ENCODE measurements at places on chromosomes 6 and 20. TPM values are rescaled to one million over a fixed set of nuclear protein-coding genes. Genes with fewer than 3 reads are reported as not detected.

GRCh38 chr20:62692176-62692575 lies 16.5 kb upstream of the NTSR1 start:
- peak; percentile 62 for DNase-seq

DNA sequence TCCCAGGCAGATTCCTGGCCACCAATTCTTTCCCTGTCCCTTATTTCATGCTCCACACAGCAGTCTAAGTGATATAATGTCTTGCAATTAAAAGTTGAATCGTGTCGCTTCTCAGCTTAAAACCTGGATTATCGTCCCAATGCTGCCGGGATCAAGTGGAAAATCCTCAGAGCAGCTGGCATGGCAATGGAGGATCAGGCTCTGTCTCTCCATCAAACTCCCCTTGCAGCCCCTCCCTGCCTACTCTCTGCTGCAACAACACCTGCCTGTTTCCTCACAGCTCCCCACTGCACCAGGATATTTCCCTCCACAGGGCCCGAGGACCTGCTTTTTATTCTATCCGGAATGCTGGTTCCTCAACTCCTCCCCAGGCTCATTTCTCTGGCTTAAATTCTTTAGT lies 277.1 kb downstream of the SYNE1 start:
- no peak for DNase-seq

The CCN5 gene
- not detected for total RNA-seq

The TSPO2 gene
- total RNA-seq = not detected

The RNF182 gene
- 17.0 TPM for total RNA-seq

DNA sequence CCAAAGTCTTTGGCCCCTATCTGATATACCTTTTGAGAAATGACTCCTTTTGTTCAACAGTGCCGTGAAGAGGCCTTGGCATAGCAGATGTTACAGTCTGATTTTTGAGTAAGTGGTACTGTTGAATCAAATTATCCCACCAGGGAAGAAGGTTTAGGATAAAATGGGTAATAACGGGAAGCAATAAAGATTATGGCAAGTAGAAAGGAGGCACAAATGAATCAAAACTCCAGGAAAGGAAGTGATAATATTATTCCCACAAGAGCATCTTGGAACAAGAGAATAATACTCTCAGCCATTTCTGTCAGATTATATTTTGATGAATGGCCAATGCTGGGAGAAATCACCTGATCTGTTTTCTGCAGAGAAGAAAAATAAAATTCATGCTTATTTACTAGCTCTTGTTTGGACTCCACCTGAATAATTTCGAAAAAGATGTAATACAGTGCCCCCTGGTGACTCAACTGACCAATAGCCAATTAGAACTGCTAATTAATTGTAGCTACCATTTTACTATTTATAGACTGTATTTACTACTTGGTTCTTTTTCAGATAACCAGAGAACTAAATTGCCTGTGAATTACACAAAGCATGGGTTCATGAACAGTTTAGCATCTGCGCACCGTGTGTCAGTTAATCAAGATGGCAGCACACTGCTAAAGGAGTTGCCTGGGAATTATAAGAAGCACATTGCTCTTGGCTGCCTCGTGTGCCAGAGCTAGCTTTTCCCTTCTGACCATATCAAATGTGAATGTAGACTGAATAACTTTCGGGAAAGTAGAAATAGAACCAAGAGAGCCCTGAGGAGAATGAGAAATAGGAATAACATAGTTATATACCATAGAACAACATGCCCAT lies 78.5 kb upstream of the TRDN start:
- DNase-seq = peak; percentile 14

DNA sequence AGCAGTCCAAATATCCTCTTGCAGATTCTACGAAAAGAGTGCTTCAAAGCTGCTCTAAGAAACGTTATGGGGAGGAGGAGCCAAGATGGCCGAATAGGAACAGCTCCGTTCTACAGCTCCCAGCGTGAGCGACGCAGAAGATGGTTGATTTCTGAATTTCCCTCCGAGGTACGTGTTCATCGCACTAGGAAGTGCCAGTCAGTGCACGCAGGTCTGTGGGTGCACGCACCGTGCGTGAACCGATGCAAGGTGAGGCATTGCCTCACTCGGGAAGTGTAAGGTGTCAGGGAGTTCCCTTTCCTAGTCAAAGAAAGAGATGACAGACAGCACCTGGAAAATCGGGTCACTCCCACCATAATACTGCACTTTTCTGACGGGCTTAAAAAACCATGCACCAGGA lies 272.1 kb upstream of the DEFB115 start:
- DNase-seq = no peak

The PTPN1 gene
- total RNA-seq = 42.2 TPM

DNA sequence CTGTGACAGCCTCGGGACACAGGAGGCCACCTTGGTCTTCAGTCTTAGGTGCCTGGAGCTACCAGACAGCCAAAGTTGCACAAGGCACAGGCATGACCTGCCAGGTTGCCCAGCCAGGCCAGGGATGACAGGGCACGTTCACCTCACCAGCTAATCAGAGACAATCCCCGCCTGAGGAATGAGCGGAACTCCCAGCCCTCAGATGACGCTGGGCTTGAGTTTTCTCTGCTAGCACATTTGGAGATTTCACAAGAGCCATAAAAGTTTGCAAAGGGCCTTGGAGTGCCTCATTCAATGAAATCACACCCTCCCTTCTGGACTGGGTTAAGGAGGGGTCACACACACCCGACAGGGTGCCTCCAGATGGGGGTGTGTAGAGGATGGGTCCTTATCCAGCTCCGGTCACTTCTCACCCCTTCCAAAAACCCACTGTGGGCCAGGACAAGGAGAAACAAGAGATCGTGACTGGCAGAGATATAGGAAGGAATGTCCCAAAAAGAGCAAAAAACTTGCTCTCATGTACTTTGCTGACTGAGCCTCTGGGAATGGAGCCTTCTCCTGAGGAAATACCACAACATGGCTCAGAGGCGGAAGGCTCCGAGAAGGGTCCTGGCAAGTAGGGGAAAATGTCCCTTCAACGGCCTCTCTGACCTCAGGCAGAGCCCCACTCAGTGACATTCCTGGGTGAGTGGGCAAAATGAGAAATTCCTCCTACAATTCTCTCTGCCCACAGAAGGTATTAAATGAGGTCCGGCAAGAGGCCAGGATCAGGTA lies 121.6 kb downstream of the ISM1 start:
- no peak for DNase-seq

DNA sequence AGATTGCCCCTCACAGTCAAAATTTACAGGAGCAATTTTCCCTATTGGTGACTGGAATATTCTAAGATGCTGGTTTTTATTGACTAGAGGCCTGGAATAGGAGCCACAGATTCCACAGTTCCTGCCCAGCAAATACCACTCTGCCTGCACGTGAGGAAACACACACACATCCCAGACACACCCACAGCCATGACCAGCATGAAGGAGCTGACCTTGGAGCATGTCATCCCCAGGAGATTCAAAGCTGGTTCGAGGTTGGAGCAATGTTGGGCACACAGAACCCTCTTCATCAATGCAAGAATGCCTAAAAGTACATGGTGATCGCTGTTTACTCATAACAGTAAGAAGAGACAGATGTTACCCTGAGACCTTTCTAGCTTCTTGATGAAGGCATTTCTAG lies 244.6 kb upstream of the FOXQ1 start:
- no peak for DNase-seq

The MRPS18B gene
- 122 TPM for total RNA-seq

The ABHD16B gene
- total RNA-seq = not detected

DNA sequence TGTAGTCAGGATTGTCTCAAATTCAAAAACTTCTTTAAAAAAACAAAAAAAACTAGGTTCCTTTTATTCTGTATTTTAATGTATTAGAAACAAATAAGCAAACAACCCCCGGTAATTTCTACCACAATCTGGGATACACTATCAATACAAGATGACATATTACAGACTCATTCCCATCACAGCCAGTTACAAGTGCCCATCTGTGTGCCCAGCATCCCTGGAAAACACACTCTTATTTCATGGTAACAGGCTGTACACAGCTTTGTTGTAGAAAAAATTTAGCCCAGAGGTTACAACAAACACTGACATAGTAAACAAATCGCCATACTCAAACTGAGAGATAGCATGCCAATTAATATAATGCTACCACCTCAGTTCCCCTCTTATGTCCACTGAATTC lies 16.3 kb downstream of the HBS1L start:
- no peak for DNase-seq

GRCh38 chr20:32238483-32239425 lies 31.1 kb downstream of the POFUT1 start:
- no peak for DNase-seq

GRCh38 chr20:23205211-23205610 lies 119.1 kb upstream of the CD93 start:
- no peak for DNase-seq

GRCh38 chr6:33136310-33136900 lies 55.9 kb downstream of the COL11A2 start:
- no peak for DNase-seq

DNA sequence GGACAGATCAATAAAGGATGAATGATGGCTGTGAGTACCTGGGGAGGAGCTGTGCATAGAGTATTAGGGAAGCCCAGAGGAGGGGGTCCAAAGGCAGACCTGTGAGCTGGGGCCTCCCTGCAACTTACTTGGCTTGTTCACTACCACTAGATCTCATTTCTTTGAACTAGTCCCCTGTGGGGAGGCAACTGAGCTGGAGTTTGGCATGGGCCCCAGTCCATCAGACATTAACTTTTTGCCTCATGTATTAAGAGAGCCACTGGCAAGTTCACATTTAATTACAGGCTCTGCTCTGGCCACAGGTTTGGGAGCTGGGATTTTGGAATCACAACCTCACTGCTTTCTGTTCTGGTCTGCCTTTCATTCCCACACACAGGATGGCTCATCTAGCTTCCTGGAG lies 254.1 kb downstream of the PRL start:
- no peak for DNase-seq

The EBF4 gene
- 0.10 TPM for total RNA-seq

The FYN gene
- 46.9 TPM for total RNA-seq

DNA sequence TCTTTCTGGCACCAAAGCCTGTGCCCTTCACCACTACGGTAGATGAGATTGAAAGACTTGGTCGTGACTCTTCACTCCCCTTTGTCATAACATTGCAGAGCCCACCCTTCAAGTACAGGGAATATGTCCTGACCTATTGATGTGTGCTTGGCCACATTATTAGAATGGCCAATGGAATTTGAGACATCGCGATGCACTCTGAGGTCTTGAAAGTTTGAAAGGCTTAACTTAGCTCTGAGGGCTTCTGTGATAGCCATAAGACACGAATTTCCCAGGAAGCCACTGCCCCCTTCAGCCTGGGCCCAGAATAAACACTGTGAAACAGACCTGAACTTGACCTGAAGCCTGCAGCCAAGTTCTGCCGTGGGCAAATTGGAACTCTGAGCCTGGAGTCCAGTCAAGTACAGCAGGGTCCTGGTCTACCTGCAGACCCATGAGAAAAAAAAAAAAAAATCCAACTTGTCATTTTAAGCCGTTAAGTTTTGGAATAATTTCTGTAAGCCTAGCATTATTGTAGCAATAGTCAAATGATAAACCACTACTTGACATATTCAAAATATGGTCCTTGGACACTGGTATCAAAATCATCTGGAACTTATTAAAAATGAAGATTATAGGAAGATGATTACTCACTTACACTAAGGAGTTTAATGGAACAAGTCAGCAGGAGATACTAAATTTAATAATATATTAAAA lies 36.9 kb upstream of the TRAF3IP2 start:
- peak; percentile 78 for DNase-seq

DNA sequence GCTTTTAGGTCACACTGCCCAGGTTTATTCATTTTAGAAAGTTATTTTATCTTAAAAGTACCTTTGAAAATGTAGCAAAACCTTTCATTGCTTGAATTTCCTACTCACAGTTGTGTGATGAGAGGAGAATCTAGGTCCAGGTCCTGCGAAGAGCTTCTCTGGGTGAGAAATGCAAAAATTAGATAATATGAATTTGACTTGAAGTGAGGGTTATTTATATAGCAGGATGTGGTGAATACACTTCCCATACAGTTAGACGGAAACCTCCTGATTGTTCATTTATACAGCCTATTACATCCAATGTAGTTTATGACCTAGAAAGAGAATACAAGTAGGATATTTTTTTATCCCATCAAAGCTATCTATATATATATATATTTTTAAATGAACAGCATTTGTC lies 30.5 kb downstream of the CDKAL1 start:
- DNase-seq = peak; percentile 7

DNA sequence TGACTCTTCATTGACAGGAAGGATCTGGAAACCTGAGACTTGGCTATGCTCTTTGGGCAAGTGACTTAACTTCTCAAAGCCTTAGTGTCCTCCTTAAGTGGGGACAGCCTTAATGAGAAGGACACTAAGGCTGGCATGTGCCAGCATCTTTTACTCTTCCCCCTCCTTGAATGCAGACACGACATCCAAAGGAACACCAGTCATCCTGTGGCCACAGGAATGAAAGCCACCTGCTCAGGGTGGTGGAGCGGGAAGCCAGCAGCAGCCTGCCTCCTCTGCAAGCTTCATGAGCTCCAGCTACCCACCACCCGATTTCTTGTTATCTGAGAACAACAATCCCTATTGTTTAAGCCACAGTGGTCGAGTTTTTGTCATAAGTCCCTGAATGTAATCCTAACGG lies 44.5 kb downstream of the TMEM14B start:
- DNase-seq = no peak

GRCh38 chr6:104656235-104656634 lies 203.5 kb downstream of the HACE1 start:
- no peak for DNase-seq

GRCh38 chr6:42996513-42996912 lies 12.1 kb downstream of the PPP2R5D start:
- DNase-seq = no peak

DNA sequence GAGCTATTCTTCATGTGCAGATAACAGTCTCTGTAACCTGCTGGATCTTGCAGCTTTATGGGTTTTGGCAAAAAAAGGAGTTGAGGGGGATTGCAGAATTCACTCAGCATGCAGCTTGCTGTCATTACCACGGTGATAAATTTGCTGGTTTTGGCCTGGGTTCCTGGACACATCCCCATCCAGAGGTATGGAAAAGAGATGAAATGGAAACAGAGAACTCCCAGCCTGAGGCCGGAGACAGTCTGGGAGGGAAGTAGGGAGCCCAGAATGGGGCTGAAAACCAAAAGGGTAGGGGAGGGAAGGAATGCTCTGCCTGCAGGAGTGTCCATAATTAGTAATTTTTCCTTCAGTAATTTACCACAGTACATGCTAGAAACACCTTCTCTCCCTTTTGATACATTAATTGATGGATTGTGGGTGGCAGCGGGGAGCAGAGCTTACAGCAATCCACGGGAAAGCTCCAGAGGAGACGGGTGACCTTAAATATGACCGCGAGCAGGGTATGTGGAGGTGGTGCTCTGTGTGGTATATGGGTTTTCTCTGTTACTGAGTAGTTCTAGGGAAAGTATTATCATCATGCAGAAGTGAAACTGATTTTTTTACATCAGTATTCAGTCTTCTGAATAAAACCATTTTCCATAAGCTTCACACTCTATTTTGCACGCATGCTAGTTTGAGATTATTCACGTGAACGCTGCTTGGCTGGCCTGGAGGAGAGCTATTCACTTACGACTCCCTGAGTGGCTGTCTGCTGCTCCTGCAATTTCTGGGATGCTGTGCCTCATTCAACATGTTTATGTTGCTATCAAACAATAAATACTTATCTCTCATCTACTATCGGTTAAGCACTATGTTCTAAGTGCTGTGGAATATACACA lies 66.3 kb upstream of the KCNK16 start:
- DNase-seq = peak; percentile 57

Measured in RPMI7951 (cell line).